Stimulated activated CD8-positive, alpha-beta memory T cell treated with anti-CD3 and anti-CD28 coated beads, Interleukin-15, amount 100 ng/mL, for 24 hours (primary cell): ENCODE measurements at places on chromosomes 1 and 21.

- DNase-seq = no peak
These were observed 18.2 kb downstream of the MRPS6 start for GRCh38 chr21:34091607-34092006.

GRCh38 chr1:183267646-183268431 is 81.8 kb downstream of the LAMC2 start:
- DNase-seq = no peak

DNA sequence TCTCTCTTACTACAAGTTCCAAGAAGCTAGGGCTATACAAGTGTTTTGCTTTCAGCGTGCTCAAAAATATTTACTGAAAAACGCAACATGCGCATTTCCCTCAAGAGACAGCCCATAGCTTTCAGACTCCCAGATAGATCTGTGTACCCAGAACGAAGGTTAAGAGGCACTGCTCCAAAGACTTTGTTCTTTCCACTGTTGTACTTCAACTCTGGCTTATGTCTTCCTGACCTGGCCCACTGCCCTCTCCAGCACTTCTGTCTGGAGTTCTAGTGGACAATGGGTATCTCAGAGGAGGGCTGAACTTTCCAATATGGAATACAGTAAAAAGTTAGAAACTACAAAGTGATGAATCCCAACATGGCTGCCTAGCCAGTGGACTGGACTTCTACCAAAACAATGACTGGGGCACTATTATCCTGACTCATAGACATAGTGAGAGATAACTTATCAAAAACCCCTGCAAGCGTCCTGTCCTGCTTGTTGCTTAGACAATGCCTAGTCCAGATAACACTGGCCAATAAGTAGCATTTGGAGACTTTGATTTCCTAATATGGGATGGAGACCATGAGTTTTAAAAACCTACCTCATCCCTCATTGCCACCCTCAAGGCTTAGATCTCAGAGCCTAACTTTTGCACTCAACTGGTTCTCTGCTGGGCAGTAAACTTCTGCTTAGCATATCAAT is 8.8 kb upstream of the ADAR start:
- DNase-seq = no peak

GRCh38 chr1:1528301-1529267 is 11.8 kb downstream of the TMEM240 start:
- no peak for DNase-seq

GRCh38 chr1:36768486-36769178 is 265.7 kb downstream of the GRIK3 start:
- no peak for DNase-seq

GRCh38 chr1:93908394-93909145 is 660 bp downstream of the GCLM start:
- DNase-seq = peak; percentile 8

DNA sequence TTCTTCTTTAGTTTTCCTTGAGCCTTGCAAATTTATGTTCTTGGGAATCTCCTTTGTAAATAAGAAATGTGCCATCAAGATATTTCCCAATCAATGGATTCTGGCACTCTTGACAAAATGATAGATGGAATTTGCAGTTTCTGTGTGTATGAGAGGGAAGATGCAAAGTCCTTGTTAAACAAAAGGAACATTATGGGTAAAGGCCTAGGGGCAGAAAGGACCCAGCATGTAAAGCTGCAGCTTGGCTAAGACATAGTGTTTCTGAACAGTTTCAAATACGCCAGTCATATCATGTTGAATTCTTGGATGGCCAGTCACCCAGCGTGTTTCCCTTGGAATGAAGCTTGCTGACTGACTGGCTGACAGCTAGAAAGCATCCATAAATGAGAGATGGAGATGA is 210.8 kb downstream of the NFIA start:
- DNase-seq = no peak

- no peak for DNase-seq
These were observed 21.2 kb upstream of the TMEM61 start for GRCh38 chr1:54959241-54959640.

DNA sequence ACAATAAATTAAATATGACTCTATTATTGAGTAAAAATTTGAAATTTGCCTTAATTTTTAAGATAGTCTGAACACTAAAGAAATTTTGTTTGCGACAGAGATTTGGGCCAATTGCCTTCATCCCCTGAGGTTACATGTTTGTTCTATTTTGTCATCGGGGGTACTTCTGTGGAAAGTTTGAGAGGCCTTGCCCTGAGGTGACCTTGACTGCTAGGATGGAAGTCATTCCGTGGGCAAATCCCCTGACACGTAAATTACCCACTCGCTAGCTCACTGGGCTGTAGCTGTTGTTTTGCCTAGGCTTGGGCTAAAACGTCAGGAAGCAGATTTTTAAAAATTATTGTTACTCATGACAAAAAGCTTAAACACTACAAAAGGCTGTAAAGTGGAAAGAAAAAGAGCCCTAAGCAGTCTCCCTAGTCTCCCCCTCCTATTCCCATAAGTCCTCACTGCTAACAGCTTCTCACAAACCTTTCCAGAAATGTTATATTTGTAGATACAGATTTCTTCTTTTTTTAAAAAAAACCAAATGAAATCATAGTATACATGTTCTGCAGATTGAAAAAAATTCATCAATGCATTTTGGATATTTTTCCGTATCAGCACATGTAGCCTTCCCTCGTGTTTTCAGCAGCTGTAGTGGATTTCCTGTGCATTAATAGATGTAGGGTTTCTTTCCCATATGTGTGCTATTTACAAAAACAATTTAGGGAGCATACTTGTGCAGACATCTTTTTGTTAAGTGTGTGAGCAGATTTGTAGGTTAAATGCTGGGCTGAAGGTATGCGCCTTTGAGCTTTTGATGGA is 142.7 kb downstream of the MRPS6 start:
- DNase-seq = no peak

DNA sequence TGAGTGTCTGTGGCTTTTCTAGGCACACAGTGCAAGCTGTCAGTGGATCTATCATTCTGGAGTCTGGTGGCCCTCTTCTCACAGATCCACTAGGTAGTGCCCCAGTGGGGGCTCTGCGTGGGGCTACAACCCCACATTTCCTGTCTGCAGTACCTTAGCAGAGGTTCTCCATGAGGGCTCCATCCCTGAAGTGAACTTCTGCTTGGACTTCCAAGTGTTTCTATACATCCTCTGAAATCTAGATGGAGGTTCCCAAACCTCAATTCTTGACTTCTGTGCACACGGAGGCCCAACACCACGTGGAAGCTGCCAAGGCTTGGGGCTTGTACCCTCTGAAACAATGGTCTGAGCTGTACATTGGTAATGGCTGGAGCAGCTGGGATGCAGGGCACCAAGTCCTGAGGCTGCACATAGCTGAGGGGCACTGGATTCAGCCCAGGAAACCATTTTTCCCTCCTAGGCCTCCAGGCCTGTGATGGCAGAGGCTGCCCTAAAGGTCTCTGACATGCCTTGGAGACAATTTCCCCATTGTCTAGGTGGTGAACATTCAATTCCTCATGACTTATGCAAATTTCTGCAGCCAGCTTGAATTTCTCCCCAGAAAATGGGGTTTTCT is 29.2 kb upstream of the TSNAX start:
- DNase-seq = no peak

GRCh38 chr1:97806996-97807520 is 113.8 kb downstream of the DPYD start:
- no peak for DNase-seq

DNA sequence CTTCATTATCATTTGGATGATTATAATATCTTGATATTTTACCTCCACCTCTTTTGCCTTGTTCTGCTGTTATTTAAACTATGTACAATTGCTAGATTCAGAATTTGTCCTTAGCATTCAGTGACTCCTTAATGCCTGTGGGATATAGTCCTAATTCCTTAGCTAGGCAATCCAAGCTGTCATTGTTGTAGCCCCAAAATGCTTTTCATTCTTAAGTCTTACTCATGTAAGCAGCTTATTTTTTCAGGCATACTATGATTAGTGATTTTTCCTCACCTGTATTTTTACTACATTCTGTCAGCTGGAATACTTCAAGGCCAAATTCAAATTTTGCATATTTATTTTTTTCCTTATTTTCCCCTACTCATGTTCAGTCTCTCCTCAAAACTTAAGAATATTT is 13.4 kb downstream of the PKN2 start:
- DNase-seq = no peak

DNA sequence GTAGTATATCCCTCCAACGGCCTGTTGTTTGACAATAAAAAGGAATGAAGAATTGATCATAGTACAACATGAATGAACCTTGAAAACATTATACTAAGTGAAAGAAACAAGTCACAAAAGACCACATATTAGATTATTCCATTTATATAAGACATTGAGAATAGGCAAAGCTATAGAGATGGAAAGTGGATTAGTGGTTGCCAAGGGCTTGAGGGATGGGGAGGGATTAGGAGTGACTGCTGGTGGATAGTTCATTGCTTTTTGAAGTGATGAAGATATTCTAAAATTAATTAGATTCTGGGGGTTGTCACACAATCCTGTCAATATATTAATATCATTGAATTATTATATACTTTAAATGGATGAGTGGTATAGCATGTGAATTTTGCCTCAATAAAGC is 142.5 kb upstream of the DPT start:
- DNase-seq = no peak

DNA sequence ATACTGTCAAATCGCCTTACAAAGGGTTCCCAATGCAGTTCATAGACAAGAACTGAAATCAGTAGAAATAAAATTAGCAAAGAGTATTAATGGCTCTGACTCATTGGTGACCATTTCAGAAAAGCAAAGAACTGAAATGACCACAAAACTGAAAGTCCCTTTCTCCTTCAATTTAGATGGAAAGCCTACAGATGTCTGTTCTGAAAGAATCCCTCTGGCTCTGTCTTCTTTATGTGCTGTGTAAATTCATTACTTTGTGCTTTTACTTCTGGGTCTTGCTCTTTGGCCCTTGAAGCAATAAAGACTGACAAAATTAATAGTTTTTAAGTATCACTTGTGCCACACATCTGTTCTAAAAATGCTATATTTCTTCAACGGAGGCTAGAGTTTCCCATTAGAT is 62.7 kb upstream of the GPR89A start:
- DNase-seq = no peak

GRCh38 chr1:228160201-228160761 is 5.3 kb upstream of the IBA57 start:
- no peak for DNase-seq

DNA sequence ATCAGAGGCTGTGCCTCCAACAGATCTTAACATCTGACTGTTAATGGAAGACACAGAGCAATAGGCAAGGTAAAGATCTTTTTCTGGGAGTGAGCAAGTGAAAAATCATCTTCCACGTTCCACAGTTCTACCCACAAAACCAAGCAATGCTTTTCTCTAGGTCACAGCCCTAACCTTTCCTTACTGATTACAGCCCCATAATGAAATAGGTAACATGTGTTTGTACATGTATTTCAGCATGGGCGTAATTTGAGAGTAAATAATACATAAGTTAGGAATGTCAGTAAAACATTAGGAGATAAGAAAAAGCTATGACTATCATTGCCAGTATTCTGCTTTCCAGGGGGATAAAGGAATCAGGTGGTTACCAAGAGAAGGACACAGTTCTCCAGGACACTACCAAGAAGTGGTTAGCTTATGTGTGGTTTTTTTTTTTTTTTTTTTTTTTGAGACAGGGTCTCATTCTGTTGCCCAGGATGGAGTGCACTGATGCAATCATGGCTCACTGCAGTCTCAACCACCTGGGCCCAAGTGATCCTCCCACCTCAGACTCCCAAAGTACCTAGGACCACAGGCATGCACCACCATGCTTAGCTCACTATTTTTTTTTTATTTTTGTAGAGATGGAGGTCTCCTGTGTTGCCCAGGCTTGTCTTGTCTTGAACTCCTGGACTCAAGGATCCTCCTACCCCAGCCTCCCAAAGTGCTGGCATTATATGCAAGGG is 72.0 kb downstream of the DAP3 start:
- no peak for DNase-seq

DNA sequence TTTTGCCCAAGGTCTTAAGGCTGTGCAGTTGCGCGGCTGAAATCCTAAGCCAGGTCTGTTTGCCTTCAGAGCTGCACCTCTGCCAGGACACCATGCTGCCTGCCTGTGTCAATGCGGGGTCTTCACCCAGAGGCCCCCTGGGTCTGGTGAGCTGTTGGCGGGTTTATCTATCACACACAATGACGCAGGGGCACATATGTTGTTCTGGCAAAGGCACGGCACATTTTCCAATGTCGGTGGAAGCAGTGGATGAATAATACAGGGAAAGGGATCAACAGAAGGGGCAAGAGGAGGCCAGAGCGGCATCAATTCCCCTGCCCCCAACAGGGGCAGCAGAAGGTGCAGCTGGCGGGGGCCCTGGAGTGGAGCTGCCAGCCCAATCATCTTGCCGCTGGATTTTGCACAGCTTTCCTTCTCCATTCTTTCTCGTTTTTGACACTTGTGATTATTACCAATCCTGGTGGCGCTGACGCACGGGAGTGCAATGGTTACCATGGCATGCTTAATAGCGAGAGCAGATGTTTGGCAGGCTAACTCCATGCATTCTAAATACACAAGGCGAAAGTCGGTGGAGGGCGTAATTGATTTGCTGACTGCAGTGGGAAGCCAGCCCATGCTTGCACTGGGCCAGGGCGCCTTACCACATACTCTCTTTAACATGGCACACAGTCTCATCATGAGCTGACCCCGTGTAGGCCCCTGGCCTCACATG is 45.8 kb upstream of the CYP2J2 start:
- no peak for DNase-seq

DNA sequence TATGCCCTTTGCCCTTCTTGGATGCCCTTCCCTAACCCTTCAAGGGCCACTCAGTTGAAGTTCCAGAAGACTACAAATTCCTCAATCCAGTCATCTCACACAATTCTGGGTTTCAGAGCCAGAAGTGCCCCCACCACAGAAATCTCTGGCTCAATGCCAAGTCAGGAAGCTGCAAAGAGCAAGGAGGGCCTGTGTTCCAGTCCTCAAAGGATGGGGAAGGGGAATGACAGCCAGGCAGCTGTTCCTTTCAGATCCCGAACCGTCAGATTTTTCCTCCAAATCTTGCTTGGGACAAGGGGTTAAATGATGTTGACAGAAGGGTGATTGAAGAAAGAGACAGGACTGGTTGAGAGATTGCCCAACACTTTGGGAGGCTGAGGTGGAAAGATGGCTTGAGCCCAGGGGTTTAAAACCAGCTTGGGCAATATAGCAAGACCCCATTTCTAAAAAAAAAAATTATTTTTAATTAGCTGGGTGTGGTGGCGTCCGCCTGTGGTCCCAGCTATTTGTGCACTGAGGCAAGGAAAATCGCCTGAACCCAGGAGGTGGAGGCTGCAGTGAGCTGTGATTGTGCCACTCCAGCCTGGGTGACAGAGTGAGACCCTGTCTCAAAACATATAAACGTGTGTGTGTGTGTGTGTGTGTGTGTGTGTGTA is 716 bp upstream of the HPDL start:
- no peak for DNase-seq
